ENCODE measurements at places on chromosomes 5 and 9.
A peak's percentile ranks its signal among the peaks of the same experiment; 100 is the strongest.

DNA sequence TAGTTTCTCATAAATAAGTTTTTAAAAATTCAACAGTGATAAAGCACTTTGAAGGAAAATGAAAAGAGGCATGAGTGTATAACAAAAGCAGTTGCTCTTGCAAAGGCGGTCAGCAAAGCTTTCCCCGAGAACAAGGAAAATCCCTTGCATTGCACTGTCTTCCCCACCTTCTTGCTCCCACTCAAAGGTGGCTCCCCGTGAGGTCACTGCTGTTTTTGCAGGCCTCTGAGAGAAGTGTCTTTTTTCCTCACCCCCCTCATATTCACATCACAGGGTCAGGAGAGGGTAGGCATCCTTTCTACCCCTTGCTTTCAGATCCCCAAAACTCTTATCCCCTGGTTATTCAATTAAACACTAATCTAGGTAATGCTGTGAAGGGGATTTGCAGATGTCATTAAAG lies 15.2 kb upstream of the SLC36A1 start:
- DNase-seq = no peak

DNA sequence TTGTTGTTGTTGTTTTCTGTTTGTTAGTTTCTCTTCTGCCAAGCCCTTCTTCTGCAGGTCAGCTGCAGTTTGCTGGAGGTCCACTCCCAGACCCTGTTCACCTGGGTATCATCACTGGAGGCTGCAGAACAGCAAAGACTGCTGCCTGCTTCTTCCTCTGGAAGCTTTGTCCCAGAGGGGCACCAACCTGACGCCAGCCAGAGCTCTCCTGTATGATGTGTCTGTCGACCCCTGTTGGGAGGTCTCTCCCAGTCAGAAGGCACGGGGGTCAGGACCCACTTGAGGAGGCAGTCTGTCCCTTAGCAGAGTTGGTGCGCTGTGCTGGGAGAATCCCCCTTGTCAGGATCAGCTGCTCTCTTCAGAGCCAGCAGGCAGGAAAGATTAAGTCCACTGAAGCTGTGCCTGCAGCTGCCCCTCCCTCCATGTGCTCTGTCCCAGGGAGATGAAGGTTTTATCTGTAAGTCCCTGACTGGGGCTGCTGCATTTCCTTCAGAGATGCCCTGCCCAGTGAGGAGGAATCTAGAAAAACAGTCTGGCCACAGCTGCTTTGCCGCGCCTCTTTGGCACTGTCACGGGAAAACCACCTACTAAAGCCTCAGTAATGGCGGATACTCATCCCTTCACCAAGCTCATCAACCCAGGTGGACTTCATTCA lies 299.2 kb downstream of the EDIL3 start:
- no peak for DNase-seq

DNA sequence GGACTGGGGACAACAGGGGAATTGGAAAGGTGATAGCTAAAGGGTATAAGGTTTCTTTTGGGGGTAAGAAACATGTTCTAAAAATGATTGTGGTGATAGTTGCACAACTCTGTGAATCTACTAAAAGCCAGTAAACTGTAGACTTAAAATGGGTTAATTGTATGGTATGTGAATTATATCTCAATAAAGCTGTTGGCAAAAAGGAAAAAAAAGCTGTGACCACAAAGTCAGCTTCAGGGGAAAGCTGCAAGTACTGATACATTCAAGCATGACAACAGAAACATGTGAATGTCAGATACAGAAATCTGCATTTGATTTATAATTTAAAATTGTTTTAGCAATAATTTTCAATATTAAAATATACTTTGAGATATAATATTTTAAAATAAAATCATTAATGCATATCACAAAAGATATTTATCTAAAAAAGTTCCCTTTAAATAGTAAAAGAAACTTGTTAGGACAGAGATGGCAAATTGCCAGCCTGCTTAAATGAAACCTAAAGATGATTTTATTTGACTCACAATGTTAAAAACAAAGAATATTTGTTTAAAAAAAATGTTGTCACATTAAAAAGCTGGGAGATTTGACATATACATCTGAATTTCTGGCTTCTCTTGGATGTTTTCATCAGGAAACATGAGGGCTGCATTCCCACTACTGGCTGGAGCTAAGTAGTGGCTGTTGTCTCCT lies 66.0 kb downstream of the TBCA start:
- DNase-seq = no peak

GRCh38 chr5:75048457-75048953 lies 3.9 kb downstream of the GCNT4 start:
- DNase-seq = no peak

DNA sequence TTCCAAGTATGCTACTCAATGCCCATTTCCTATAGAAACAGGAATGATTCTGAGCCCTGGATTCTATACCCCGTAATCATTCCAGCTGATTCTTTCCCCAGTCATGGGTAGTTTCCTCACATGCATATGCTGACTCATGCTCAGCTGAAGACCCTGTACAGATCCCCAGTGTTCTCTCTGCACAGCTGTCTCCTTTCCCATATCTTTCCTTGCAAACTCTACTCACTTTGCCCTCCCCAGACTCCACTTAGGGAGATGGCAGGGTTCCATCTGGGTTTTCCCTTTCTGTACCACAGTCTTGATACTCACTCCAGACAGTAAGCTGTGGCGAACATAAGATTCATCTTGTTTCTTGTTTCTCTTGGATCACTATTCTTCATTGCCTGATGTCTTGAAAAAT lies 357.6 kb downstream of the RAB3C start:
- DNase-seq = no peak

DNA sequence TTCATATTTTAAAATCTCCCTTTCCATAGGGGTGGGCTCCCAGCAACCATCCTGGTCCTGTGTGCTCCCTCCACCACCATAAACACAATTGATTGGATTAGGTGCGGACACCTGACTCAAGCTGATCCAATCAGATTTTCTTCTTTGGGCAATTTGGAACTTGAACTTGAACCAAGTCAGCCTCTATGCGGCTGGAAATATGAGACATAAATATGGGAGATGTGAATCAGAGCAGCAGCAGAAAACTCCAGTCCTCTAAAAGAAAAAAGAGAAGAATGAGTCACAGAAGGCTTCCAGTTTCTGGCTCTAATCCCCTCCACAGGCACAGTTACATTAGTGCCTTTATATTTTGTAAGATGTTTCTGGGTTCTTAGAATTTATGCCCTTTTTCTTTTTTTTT lies 306.6 kb downstream of the MLLT3 start:
- DNase-seq = no peak

GRCh38 chr9:132639322-132639721 lies 30.5 kb downstream of the DDX31 start:
- DNase-seq = no peak

DNA sequence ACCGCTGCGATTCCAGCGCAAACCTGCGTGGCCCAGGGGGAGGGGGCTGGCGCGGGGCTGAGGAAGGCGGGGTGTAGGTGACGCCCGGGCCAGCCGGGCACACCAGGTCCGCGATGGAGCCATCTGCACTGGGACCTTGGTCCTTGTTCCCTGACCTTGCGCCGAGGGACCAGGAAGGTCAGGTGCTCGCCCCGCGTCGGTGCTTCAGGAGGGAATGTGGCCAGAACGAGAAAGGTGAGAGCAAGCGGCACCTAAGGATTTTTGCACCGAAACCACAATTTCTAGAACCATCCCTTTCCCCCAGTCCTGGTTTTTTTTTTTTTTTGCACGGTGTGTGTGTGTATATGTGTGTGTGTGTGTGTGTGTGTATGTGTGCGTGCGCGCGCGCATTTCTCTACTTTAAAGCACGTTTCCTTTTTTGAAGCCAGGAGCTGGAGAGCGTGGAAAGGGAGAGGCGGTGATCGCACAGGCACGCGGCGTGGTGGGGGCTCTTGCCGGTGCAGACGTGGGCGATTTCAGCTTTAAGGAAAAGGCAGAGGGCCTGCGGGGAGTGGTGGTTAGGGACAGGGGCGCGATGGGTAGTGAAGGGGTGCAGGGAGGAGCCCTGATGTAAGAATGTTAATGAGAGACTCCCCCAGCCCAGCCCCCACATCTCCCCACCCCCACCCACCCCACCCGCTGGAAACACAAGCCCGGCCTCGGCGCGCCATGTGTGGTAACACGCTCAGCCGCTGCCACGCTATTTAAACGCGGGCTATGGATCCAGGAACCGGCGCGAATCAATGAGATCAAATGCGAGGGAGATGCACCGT lies at the start of gene NPR3:
NPR3 (plus strand) TSS at position 772 of the 812 bp plus-strand sequence. CDS start 456 bp downstream, outside the sequence.
- no peak for DNase-seq

- no peak for DNase-seq
These were observed 86.9 kb upstream of the TTC23L start for GRCh38 chr5:34751807-34752736.

- no peak for DNase-seq
These were observed 222.4 kb upstream of the IRX4 start for GRCh38 chr5:2105141-2105540.

GRCh38 chr5:135457424-135458071 lies 5.4 kb upstream of the TIFAB start:
- peak; percentile 9 for DNase-seq

GRCh38 chr9:101038488-101038887 lies 10.0 kb downstream of the PLPPR1 start:
- DNase-seq = no peak

- no peak for DNase-seq
These were observed 205.9 kb upstream of the MSX2 start for GRCh38 chr5:174518512-174518911.

- DNase-seq = no peak
These were observed 105.3 kb downstream of the UBE2R2 start for GRCh38 chr9:33921967-33922895.

- no peak for DNase-seq
These were observed 307.2 kb downstream of the HTR1A start for GRCh38 chr5:63655043-63655442.

- no peak for DNase-seq
These were observed 47.9 kb downstream of the RNF180 start for GRCh38 chr5:64213531-64213930.

DNA sequence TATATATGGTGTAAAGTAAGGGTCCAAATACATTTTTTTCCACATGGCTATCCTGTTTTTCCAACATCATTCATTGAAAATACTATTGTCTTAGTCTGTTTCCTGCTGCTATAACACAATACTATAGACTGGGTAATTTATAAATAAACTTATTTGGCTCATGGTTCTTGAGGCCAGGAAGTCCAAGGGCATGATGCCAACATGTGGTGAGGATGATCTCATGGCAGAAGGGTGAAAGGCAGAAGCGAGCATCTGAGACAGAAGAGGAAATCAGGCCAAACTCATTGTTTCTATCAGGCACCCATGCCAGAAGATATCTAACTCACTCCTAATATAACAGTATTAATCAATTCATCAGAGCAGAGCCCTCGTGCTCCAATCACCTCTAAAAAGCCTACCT lies 42.6 kb downstream of the ANKRD55 start:
- DNase-seq = peak; percentile 19

DNA sequence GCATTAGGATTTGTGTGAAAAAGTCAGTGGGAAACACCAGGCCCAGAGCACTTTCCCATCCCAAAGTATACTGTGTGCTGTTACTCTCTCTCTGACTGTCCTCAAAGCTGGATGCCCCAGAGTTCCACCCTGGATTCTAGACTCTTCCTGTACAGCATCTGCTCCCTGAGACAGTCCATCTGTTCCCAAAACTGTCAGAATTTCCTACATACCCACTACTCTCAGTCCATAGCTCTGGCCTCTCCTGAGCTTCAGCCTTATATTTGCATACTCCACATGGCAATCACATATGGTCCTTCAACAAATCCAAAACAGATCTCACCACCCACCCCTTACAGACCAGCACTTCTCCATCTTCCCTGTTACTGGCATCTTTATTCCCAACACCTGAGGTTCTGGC lies 9.5 kb downstream of the ELP1 start:
- DNase-seq = no peak

GRCh38 chr9:111197256-111197655 lies 132.8 kb downstream of the OR2K2 start:
- no peak for DNase-seq

- no peak for DNase-seq
These were observed 31.0 kb downstream of the ABLIM3 start for GRCh38 chr5:149172261-149172660.

- DNase-seq = no peak
These were observed 8.7 kb upstream of the ERAP1 start for GRCh38 chr5:96816411-96816939.

GRCh38 chr9:6673326-6674025 lies 27.9 kb upstream of the GLDC start:
- DNase-seq = no peak

DNA sequence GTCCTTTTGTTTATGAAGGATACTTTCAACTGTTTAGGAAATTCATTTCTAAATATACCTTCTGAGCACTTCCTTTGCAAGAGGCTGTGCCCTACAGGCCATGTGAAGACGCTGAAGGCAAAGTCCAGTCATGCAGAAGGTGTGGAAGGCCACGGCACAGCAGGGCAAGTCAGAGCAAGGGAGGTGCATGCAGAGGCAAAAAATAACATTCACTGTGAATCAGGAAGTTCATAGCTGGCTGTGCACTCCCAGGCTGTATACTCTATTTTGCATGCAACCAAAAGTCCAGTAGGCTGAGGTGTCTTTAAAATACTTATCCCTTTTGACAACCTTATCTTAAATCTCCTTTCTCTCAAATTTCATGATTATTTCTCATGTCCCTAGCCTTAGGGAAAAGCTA lies 50.3 kb downstream of the GNAQ start:
- DNase-seq = no peak

- no peak for DNase-seq
These were observed 8.8 kb downstream of the FAM13B start for GRCh38 chr5:138024117-138024516.

DNA sequence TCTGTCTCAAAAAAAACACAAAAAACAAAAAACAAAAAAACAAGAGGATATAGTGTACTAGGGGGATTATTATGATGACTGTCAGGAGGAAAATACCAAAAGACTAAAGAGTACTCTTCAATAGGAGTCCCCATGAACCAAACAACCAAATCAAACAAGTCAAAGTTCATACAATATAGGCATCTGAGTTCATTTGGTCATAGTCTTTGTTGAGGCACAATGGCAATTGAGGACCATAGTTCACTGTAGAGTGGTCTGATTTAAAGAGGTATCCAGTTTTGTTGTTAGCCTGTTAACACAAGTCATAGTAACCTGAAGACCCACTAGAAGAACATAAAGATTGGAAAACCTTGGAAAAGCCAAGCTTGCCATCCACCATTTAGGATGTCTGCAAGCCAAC lies 11.3 kb upstream of the UBTD2 start:
- DNase-seq = no peak

DNA sequence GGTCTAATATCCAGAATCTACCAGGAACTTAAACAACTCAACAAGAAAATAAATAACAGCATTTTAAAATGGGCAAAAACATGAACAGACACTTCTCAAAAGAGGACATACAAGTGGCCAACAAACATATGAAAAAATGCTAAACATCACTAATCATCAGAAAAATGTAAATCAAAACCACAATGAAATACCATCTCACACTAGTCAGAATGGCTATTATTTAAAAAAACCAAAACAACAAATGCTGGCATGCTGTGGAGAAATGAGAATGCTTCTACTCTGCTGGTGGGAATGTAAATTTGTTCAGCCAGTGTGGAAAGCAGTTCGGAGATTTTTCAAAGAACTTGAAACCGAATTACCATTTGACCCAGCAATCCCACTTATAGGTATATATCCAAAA lies 63.1 kb downstream of the ADAMTS6 start:
- DNase-seq = no peak

DNA sequence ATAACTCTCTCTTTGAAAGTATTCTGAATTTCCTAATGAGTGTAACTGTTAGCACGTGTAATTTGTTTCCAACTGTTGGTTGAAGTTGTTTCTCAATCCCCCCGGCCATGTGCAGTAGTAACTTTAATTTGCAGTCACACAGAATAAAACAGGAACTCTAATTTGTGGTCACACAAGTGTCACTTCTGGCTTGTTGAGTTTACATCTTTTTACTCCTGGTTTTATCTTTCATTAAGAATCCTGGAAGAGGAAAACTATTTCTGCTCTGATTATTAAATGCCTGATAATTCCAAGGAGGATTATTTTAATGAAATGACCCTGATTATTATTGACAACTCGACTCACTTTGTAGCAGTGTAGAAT lies 1.2 kb downstream of the SCAMP1 start:
- no peak for DNase-seq

All from stimulated activated CD4-positive, alpha-beta T cell treated with anti-CD3 and anti-CD28 coated beads, Interleukin-1b, Interleukin-23, amount 100 ng/mL, for 1 hour (primary cell).